ENCODE measurements at places on chromosomes 16 and 17.

GRCh38 chr17:28406473-28406814 is 432 bp upstream of the SLC46A1 start:
- no peak for DNase-seq

DNA sequence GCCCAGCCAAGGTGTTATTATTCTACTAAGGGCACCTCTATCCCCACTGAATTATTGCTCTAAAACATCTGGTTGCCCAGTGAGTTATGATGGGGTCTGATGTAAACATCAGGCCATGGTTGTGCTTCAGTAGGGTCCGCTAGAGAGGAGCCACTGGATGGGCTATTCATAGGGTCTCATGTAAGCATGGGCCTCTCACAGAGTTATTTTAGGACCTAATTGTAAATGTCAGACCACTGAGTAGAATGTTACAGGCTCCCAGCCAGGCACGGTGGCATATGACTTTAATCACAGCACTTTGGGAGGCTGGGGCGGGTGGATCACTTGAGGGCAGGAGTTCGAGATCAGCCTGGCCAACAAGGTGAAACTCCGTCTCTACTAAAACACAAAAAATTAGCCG is 5.3 kb downstream of the RAPGEFL1 start:
- no peak for DNase-seq

GRCh38 chr17:19263641-19264051 is 26.5 kb downstream of the EPN2 start:
- no peak for DNase-seq

DNA sequence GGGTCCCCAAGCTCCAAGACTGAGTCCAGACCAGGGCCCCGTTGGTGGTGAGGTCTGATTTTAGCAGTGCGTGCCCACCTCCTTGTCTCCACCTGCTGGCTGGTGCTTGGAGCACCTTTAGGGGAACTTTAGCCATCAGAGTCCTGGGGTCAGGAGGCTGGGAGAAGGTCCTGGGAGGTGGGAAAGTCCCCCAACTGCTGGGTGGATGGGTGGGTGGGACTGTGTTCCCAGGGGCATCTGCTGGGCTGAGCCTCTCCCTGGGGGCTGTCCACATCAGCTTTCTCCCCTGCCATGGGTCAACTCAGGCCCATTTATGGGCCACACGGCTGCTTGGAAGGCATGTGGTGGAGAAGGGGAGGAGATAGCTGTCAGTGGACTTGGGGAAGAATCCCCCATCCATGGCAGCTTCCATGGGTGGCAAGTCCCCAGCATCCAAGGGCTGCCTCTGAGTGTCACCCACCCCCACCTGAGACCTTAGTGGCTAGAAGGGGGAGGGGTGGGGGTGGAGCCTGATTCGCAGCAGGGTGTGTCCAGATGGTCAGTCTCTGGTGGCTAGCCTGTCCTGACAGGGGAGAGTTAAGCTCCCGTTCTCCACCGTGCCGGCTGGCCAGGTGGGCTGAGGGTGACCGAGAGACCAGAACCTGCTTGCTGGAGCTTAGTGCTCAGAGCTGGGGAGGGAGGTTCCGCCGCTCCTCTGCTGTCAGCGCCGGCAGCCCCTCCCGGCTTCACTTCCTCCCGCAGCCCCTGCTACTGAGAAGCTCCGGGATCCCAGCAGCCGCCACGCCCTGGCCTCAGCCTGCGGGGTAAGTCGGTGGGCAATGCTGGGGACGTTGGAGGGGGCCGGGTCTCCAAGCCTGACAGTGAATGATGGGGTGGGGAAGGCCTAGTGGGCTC is at the start of gene TRPV2:
TRPV2 (plus strand) TSS at position 541 of the 894 bp plus-strand sequence. CDS start 2,098 bp downstream, outside the sequence.
- DNase-seq, result no peak

GRCh38 chr17:77729587-77729986 is 228.9 kb upstream of the TNRC6C start:
- DNase-seq, result no peak

- no peak for DNase-seq
Measured at GRCh38 chr17:32920293-32920692, 7.7 kb upstream of the TMEM98 start.

GRCh38 chr17:79473876-79474440 is 136.9 kb downstream of the RBFOX3 start:
- no peak for DNase-seq

Data from NCI-H1092 (cell line).